Bronchial epithelial cell (primary cell): ENCODE measurements at places on chromosomes 5 and 9. TPM values are rescaled to one million over a fixed set of nuclear protein-coding genes. Genes with fewer than 3 reads are reported as not detected.

Gene TICAM2
- total RNA-seq, result 0.26 and 0.38 TPM in 2 replicates

Gene CA9
- 3.2 and 28.5 TPM in 2 replicates for total RNA-seq

- peak; percentile 27 for DNase-seq
Measured at GRCh38 chr9:109310486-109310901, 10.4 kb downstream of the EPB41L4B start.

- peak; percentile 97 for DNase-seq
Measured at GRCh38 chr9:107711542-107711941, 222.0 kb upstream of the KLF4 start.

DNA sequence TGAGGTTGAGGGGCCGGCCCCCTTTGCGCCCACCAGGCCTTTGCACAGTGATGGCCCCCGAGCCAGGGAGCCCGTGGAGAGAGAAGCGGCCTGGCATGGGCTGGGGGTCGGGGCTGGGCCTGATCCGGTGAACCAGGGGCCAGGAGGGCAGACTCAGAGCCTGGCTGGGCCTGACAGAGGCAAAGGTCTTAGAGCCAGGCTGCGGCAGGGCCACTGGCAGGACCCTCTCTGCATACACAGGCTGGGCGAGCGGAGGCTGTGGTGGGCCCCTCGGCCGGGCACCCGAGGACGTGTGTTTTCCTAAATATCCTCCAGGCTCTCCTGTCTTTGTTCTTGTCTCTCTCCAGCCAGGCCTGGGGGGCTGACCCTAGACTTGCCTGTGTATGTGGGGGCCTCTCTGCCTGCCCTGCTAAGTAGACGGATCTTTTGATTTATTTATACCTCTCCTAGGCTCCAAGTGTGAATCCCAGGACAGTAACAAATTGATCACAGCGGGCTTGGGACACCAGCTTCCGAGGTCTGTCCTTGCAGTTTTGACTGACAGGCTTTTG is 933 bp downstream of the NEK6 start:
- no peak for DNase-seq
